ENCODE measurements at places on chromosomes 3 and 15.

DNA sequence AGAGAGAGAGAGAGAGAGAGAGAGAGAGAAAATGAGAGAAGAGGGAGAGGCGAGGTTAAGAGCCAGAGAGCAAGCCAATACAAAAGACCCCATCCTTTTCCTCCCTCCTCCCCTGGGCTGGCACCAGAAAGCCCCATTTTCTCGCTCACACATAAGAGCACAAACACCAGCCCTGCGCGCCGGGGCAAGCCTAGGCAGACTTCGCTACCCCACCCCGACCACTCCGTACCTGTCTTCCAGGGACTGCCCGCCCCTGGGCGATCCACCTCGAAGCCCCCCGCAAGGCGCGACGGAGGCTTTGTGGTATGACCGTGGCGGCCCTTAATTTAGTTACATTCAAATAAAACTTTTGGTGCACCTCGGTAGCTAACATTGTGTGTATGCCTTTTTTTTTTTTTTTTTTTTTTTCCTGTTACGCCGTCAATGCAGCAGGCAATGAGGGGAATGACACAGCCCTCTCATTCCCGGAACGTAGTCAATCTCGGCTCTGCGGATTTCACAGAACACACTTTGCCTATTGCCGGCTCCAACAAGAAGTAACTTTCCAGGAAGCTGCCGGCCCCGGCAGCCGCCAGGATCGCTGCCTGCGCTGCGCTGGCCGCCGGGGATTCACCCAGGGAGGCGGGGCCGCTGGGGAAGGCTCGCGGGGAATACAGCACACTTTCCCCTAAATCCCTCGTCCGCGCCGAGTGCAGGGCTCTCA lies 7.7 kb downstream of the BCL6 start:
- peak; percentile 27 for DNase-seq

- no peak for DNase-seq
These were observed 23.0 kb downstream of the OIP5 start for GRCh38 chr15:41309226-41309905.

- peak; percentile 32 for DNase-seq
These were observed 600 bp downstream of the FBXO45 start for GRCh38 chr3:196569003-196569516.

GRCh38 chr3:57060089-57060821 lies at the start of gene SPATA12:
TSS of gene SPATA12 (plus strand) at chr3:57060664. CDS start at chr3:57073695, 13,031 bp downstream.
- DNase-seq, result peak; percentile 98

GRCh38 chr15:97623091-97623661 lies 337.3 kb upstream of the ARRDC4 start:
- DNase-seq, result no peak

DNA sequence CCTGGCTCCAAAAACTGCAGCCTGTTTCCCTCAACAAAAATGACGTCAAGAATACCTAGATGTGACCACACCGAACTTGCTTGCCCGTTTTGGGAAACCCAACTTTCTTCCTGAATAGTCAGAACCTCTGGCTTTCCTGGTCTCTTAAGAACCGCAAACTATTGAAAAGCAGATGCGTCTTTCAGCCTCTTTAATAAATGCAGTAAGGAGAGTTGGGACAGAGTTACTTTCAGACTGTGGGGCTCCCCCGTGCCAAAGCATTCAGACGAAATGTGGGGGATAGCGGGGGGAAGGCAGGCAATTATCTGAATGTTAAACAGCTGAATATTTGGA lies 1.2 kb upstream of the PROK2 start:
- DNase-seq, result no peak

- DNase-seq, result no peak
These were observed 638 bp downstream of the BLOC1S6 start for GRCh38 chr15:45587863-45588170.

- no peak for DNase-seq
These were observed 85.3 kb downstream of the SEMA5B start for GRCh38 chr3:122942239-122942638.

DNA sequence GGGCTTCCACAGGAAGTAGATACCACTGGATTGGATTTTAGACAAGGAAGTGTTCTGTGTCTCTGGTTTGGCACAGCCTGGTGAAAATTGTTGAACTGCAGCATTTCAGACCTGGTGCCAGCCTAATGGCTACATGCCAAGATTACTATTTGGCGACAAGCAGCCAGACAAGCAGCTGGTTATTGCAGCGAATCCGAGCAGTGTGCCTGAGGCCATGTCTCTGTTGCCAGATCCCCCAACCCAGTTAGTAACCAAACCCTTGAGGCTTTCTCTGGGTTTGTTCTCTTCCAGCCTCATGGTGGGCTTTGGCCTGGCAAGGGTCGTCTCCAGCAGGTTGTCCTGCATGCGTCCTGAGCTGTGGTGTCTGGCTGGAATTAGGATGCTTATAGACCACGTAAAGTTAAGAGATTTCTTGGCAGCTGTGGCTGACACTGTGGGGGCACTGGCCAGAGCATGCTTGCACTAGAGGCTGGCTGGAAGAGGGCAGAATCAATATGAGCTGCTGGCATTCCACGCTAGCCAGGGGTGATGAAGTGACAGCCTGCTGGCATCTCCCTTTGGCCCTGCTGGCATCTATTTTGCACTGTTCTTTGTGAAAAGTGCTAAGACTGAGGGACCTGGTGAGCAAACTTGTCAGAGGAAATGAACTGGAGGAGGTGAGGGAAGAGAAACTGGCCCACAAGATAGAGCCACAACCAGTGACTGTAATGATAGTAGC lies 172.6 kb downstream of the RBMS3 start:
- peak; percentile 22 for DNase-seq

GRCh38 chr15:80619680-80620079 lies 75.4 kb upstream of the ABHD17C start:
- peak; percentile 5 for DNase-seq

DNA sequence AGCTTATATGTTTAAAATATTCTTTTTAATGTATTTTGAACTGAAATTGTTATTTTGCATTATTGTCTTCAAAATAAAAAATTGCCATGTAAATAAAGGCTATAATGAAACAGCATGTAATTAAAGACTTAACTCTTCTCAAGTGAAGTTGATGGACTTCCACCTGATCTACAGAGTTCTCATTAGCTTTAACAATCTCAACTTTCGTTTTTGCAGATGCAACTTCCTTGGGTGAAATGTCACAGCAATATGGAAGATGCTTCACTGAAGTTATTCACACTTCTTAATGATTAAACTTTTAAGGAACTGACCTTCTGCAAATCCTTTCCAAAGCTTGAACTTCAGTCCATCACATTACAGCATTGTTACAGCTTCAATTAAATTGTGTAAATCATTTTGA lies 63.6 kb downstream of the OSTN start:
- DNase-seq, result no peak

- DNase-seq, result no peak
These were observed 243.9 kb upstream of the UMPS start for GRCh38 chr3:124486324-124486723.

GRCh38 chr3:23873941-23874340 lies 42.8 kb downstream of the NKIRAS1 start:
- DNase-seq, result no peak

- DNase-seq, result peak; percentile 61
These were observed 443 bp upstream of the NR2F2 start for GRCh38 chr15:96330064-96330449.

DNA sequence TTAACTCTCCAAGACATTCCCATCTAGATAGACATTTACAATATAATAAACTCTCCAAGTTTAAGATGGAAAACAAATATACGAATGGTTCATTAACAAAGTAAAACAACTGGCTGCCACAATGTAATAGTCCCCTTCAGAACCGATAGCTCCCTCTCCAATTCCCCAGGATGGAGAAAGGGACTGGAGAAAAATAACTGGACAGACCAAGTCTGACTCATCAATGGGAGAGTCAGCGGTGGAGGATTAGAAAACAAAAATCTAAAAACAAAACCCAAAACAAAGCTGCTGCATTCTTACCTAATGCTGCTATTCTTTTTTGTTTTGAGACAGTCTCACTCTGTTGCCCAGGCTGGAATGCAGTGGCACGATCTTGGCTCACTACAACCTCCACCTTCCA lies 468.1 kb downstream of the SHQ1 start:
- peak; percentile 22 for DNase-seq

- no peak for DNase-seq
These were observed 47.4 kb downstream of the FSIP1 start for GRCh38 chr15:39735120-39735717.

All from A172 (cell line).